HT1080 (cell line): ENCODE measurements at places on chromosomes 1 and 21.

DNA sequence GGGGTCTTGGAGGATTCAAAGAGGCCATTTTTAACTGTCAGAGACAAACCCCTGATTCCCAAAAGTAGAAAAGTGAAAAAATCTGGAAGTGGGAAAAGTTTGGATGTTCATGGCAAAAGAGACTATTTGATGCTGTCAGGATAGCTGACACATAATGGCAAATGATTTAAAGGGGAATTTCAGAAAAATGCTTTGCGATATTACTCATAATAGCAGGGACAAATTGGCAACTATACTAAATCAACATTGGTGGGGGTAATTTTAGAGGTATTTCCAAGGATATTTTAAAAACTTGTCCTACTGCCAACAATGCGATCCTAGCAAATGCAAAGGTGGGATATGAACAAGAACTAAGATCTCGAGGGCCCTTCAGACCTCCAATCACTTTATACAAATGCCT is 5.3 kb upstream of the GSTM4 start:
- no peak for DNase-seq

DNA sequence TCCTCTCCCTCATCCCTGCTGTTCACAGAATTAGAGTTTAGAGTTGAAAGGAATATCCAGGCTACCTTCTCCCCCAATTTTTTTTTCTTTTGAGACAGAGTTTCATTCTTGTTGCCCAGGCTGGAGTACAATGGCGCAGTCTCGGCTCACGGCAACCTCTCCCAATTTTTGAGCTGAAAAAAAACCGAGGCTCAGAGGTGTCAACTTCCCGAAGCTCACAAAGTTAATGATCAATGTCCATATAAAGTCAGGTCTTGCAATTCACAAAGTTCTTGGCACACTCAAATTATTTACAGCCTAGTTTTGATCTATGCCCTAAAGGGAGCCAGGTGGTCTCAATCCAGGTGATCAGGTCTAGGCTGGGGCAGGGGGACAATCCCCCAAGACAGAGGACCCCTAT is 797 bp upstream of the LEFTY1 start:
- no peak for DNase-seq

DNA sequence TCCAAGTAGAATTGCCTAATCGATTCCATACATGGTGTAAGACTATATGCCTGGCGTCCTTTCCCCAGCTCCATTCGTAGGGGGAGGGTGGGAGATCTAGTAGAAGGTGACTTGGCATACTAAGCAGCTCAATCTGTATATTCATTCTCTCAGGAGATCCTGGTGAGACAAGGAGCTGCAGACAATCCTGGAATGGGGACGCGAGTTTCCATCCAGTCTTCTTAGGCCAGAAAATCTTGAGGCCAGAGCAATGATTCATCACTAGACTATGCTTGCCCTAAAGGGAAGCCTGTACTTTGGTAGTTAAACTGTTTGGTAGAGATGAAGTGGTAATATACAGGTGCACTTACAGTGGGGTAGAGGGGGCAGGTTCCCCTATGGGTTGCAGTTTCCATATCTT is 468.7 kb downstream of the ADGRL2 start:
- peak; percentile 54 for DNase-seq

GRCh38 chr21:29854795-29855194 is 85.0 kb downstream of the GRIK1 start:
- no peak for DNase-seq

DNA sequence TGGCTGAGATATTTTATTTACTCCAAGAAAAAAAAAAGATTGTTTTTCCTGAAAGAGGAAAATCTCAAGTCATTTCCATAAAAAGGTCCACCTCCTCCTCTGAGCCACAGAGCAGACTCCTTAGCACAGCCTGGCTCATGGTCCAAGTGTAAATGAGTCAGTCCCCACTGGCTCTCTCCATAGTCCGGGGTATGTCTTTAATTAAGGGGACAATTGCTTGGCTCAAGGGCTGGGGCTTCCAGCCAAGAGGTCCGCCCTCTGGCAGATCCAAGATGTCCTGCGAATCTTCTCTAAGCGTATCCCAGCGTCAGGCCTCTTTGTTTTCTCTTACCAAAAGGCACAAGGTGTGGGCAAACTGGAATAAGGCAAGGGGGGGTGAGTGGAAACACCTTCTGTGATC is 33.3 kb downstream of the FOXD2 start:
- no peak for DNase-seq

DNA sequence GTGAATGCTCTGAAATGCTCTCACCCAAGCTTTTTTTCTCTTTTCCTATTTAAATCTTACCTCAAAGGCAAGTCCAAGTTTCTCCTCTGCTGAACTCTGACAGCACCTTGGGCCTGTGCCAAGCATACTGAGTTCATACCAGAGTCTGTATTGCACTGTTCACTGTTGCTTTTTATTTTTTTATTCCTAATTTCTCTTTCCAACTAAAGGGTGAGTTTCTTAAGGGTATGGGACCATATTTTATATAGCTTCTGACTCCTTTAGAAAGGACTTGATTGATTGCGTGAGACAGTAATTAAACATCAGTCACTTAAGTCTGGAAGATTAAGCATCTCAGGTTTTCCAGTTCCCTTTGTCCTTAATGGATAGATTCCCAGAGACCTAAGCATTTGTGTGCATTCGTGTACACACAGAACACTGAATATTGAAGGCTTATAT is 69.9 kb downstream of the CACHD1 start:
- DNase-seq, result no peak

DNA sequence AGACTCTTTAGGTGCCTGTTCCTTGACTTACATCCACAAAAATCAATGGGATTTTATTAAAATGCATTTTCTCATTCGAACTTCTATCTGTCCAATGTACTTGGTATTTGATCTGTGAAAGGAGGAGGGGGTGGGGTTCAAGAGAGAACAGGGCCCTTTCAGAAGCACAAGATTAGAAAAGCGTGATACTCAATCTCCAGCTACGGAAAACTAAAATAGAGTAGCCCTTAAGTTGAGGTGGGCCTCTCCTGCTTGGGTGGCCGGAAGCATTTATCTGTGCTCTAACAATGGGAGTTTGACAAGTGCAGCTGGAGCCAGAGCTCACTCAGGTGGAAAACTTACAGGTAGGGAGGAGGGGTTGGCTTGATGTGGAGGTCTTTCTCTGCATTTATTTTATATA is 462 bp upstream of the RXRG start:
- no peak for DNase-seq

- no peak for DNase-seq
These were observed at the start of gene LAPTM5 for GRCh38 chr1:30757352-30758120. TSS of gene LAPTM5 (minus strand) at chr1:30757774. CDS start at chr1:30757745, 29 bp downstream.

DNA sequence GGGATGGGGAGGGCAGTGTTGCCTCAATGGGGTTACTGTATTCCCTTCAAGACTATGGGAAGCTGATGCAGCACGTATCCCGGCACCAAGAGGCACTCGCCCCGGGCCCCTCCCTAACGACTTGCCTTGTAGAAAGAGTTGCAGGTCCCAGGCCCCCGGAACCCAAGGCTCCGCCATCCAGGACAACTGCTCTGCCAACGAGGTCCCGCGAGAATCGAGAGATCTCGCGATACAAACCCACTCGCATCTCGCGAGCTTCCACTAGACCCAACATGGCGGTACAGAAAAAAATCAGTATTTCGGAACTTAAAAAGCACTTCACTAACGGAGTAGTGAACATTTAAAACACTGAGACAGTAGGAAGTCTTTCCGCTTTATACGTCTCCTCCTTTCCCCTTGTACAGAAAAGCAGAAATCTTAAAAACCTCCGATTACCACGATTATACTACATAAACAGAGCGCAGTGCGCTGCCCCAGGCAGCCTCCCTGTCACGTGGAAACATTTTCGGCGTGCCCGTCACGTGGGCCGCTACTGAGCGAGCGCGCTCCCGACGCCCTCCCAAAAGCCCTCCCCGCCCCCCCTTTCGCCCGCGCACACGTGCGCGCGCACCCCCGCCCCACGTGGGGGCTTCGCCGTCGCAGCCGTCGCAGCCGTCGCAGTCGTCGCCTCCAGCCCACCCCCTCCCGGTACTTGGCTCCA is at the start of gene ZZZ3:
TSS of gene ZZZ3 (minus strand) at position 199 of the 700 bp plus-strand sequence. CDS start 49,304 bp downstream, outside the sequence.
- peak; percentile 88 for DNase-seq

DNA sequence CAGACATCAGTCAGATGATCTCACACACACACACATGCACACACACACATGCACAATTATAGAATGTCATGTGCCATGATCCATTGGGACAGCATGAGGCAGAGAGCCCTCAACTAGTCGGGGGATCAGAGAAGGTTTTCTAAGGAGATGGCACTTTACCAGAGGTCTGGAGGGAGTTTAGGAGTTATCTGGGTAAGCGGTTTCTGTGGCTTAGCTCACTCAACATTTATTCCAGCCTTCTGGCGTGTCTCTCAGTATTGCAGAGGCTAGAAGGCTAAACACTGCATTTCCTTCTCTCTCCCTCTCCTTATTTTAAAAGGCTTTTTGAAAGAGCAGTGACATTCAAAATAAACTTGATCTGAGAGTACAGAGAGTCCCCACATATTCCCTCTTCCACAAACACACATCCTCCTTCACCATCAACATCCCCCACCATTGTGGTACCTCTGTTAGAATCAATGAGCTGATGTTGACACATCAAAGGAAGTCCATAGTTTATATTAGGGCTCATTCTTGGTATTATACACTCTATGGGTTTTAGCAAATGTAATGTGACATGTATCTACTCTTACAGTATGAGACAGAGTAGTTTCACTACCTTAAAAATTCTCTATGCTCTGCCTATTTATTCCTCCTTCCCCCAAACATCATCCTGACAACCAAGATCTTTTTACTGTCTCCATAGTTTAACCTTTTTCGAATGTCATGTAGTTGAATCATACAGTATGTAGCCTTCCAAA is 9.0 kb upstream of the PLA2G2A start:
- no peak for DNase-seq

GRCh38 chr1:170284016-170284415 is 138.3 kb downstream of the NTMT2 start:
- DNase-seq, result no peak

GRCh38 chr1:202086579-202087350 is 36.0 kb upstream of the GPR37L1 start:
- DNase-seq, result no peak

GRCh38 chr1:67534627-67535065 is 104.4 kb upstream of the SERBP1 start:
- DNase-seq, result peak; percentile 85

GRCh38 chr1:9905010-9905409 is 5.1 kb downstream of the CTNNBIP1 start:
- DNase-seq, result peak; percentile 69

GRCh38 chr1:38117444-38117887 is 70.9 kb upstream of the POU3F1 start:
- no peak for DNase-seq

DNA sequence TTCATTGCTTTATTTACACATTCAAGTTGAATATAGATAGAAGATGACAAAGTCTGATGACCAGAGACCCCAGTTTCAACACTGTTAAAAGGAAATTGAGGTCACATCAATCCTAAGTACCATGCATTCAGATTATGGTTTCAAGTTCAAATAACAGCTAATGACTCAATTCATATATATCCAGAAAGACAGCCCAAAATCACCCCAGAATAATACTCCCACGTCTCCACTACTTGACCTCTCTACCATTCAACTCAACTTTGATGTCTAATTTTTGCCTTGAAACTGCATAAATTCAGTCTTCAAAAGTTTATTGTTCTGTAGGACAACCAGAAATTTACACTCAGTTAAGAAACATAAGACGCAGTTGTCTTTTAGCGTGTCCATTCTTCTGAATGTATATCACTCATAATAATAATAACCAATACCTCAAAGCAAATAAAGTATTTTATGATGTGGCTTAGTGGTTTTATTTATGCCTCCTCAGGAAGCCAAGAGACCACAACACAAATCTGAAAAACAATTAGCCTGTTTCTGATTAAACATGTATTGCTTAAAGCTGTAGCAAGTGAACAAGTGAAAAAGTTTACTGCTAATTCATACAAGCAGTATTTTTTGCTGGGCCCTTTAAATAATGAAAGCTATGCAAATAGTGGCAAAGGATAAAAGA is 569.0 kb downstream of the LTN1 start:
- DNase-seq, result no peak

GRCh38 chr21:15874615-15875014 is 144.8 kb downstream of the USP25 start:
- no peak for DNase-seq

GRCh38 chr1:88791192-88791591 is 100.2 kb downstream of the GTF2B start:
- no peak for DNase-seq

DNA sequence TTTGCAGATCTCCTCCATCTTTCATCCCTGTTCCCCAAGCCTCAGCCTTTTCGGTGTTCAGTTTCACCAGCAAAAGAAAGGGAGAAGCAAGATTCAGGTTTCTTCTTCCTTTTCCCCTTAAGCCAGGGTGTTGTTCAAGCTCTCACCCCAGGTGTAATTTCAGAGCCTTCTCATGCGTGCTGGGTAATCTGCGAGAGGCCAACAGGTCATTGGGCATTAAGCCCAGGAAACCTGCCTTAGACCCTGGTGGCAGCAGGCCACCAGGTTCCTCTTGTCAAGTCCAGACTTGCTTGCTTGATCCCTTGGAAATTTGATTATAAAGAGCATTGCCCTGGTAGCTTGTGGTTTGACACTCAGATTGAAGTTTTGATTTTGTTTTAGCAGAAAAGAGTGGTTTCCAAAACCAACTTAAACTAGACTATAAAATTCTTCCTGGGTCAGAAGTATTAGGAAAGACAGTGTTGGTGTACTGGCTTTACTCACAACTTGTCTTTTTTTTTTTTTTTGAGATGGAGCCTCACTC is 6.9 kb downstream of the AKR1A1 start:
- DNase-seq, result no peak
